ENCODE measurements at places on chromosomes 11 and 22.

GRCh38 chr11:10918275-10918674 is 60.4 kb upstream of the ZBED5 start:
- DNase-seq: no peak

GRCh38 chr11:131695889-131696429 is 325.5 kb downstream of the NTM start:
- DNase-seq: no peak

DNA sequence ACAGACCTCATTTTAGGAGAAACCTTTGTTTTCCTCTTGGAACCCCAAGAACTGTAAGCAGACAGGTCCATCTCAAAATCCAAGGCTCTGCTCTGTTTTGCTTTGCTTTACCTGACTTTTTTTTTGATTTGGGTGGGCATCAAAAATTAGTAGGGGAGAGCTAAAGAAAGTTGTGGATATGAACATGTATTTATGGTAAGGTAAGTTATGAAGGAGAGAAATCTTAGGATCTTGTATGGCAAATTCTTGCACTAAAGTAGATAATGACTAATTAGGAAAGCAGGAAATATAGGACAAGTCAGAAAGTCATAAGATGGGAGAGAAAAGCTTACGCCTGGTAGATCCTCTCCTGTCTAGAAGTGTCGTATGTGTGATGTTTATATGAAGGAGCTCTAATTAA is 116.1 kb upstream of the VPREB1 start:
- no peak for DNase-seq

DNA sequence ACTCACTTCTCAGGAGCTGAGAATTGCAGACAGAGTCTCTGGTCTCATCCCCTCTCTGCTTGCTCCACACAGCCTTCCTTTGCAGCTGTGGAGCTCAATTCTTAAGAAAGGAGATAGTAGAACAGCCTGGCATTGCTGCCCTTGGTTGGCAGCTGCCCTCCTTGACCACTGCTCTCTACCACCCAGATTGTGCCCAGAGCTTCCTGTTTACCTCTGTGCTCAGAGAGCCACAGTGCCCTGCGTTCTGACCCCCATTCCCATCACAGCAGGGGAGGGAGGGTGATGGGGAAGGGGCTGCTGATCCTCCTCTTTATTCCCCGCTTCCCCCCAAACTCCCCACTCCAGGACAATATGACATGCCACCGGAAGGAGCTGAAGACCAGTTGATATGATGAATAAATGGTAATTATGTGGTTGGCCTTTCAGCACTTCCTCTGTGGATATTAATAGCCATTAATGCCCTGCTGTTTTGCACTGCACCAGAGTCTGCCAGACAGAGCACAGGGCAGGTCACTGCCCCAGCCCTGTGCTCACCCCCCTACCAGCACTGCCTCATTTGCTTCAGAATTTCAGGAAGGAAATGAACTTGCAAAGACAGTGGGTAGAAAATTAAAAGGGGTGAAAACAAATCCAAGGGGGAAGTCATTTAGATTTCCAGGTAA is 426.8 kb upstream of the CADM1 start:
- DNase-seq: no peak

DNA sequence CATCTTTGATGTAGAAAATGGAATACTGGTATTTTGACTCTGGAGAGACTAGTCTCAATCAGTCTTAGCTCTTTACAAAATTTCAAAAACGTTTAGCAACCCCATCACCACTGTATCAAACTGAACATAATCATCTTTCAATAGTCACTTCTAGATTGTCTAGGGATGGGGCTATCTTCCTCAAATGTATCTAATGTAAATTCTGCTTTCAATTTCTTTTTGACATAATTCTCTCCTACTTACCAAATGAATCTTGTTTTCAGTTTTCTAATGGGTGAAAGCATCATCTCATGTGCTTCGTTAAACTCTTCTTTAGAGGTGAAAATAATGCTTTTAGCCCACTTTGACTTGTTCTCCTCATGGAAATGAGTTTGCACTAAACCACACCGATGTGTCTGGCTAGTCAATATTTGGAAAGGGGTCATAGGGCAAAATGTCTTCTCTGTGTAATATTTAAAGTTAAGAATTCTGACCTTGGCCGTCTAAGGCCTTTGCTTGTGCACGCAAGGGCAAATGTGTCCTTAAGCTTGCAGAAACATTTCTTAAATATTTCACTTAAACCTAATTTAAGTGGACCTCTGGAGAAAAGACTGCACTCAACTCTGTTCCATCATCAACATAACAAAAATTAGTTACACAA is 5.2 kb downstream of the SIK3 start:
- DNase-seq: no peak

- DNase-seq: no peak
Observed at GRCh38 chr11:19719960-19720359, 7.3 kb downstream of the NAV2 start.

GRCh38 chr11:8812438-8812837 is 98.6 kb upstream of the AKIP1 start:
- no peak for DNase-seq

GRCh38 chr11:8373519-8374432 is 110.1 kb upstream of the LMO1 start:
- DNase-seq: no peak

DNA sequence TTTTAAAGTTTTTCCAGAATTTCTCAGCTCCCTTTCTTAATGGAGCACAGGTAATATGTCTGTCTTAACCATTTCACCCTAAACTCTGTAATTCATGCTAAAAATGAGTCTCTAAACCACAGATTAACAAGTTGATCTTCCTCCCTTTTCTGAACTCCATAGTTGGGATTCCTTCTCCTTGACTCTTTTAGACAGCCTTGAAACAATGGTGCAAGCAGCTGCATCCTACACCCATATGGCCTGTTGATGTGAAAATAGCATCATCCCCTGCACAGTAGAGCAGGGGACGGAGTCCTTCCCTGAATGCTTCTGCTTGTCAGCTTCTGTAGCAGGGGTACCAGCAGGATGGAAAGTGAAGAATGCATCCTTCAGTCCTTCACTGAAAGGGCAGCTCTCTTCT is 192.8 kb upstream of the SORL1-AS1 start:
- no peak for DNase-seq
